Naive thymus-derived CD4-positive, alpha-beta T cell (primary cell): ENCODE measurements at places on chromosomes 13 and 19. TPM values are rescaled to one million over a fixed set of nuclear protein-coding genes. Genes with fewer than 3 reads are reported as not detected.

DNA sequence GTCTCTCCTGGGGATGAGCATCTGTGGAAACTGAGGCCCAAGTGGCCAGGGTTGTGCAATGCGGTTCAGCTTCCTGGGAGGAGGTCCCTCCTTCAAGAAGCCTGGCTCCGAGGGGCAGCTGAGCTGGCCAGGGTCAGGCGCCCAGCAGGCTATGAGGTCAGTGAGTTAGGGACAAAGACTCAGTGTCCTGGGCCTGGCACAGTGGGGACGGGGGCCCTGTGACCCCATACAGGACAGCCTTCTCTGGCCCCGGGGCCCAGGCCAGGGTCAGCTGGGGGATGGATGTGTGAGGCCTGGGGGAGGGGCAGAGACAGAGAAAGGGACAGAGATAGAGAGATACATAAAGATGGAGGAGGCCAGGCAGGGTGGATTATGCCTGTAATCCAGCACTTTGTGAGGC lies 3.0 kb upstream of the IL12RB1 start:
- DNase-seq: no peak

DNA sequence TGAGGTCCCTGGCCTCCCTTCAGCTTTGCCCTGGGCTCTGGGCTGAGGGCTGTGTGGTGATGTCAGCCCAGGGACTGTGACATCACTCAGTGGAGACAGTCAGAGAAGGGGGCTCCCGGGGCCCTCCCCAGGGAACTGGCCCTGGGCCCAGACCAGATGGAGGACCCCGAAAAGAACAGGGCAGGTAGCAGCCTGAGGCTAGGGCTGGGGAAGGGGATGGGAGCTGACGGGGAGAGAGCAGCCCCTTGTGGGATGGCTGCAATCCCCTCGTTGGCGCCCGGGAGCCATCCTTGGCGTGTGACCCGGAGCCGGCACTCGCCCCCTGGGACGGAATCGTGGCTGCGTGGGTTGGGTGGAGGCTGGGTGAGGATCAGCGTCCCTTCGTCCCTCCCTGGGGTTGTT lies 13.6 kb downstream of the CSNK1G2 start:
- no peak for DNase-seq

DNA sequence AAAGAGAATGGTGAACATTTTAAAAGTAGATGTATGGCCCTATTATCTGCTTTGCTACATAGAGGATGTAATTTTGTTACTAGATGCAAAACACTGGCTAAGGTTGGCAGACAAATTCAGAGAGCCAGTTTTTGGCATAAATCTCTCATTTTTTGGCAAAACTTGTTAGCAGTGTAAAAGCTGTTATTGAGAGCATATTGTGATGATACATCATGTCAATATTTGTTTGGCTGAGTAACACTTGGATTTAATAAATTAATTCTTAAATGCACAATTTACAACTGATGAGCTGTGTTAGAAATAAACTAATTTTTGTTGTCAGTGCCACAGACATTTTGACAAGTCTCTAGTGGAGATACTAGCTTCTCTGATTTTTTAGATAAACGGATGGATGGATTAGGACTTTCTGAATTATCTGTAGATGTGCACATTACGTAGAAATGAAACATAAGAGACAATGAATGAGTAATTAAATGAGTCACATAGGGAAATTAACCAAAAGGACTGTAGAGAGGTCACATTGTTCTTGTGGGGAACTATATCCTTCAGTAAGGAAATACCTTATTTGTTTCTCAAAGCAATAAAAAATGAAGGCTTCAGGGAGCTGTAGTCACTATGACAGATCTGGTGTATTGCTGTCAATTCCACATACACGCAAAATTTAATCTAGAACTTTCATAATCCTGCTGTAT lies 17.4 kb downstream of the UFM1 start:
- no peak for DNase-seq

DNA sequence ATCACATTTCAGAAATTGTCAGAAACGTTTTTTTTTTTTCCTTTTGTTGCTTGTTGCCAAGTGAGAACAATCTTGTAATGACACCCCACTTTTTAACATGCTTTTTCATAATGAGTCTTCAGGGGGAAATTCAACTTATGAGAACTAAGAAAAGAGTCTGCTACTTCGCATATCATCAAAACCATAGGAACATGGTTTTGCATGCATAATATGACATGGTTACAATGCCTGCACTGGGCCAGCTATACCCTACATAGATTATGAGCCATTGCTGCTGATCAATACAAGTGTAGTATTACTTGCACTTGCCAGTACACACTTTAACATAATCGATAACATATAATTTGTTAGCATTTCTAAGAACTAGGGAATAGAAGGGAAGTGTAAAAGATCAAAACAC lies 191.0 kb upstream of the NBEA start:
- DNase-seq: no peak

GRCh38 chr19:49592486-49593232 lies 1.7 kb downstream of the PRR12 start:
- DNase-seq: peak; percentile 20

DNA sequence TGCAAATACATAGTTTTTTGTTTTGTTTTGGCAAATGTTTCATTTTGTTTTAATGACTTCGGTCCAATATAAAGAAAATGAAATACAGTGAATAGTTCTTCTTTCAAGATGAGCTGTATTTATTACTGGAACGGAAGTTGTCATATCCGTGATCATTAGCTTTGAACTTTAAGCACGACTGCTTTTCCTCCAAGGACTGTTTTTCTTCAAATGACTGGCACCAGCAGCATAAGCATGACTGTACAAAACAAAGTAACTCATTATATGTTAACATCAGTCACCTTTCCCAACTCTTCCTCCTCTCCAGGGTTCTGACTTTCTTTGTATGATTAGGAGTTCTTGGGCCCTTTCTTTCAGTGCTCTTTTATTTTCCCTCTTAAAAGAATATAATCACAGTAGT lies 20.5 kb downstream of the EDNRB start:
- no peak for DNase-seq

DNA sequence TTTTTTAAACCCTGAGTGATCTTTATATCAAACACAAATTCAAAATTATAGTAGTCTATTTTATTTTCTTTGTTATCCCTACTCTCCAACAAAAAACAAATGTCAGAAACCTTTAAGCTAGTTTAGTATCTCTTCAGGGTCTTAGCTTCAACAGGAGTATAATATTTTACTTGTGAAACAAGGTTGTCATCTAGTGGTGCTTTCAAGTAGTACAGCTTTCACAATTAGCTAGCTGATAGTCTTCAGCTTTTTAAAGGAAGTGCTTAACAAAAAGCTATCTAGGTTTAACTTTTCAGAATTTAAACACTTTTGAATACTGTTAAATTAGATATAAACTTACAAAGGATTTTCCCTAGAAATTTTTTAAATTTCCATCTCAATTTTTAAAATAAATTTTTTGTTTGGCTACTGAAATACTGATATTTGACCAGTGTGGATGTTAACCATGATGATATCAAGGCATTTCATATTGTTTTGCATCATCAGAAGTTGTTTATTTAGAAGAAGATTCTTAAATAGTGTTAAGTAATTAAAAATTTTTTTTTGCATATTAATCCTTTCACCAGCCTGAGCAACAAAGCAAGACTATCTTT lies 34.2 kb downstream of the TDRD3 start:
- DNase-seq: peak; percentile 64

- DNase-seq: peak; percentile 35
These were observed 7.2 kb upstream of the CEACAM8 start for GRCh38 chr19:42601811-42602443.

DNA sequence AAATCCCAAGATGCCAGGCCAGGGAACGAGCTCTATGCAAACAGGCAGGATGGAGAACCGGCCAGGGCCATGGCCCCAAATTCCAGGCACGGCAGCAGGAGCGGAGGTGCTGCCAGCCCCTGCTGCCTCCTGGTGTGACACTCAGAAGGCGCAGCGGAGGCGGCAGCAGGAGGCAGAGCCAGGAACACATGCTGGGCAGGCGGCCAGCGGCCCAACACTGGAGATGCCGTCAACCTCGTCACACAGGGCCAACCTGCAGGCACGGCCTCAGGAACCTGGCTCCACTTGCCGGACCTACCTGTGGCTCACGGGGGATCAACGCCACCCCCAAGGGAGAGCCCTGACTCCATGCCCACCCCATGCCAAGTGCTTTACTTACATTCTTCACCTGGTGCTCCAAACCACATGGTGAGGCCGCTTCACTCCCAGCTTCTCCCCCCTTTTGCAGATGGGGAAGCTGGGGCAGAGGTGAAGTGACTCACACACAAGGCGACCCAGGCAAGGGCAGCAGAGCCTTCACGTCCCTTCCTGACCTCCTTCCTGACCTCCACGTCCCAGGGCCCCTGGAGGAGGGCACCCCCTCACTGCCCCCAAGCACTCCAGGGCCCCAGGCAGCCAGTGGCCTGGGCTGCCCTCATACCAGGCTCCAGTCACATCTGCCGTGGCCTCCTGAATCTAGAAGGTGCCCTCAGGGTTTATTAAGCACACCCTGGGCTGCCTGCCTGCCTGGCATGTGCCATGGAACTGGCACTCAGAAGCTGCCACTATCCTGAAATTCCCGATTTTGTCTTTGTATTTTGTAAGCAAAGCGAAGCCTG lies 43.5 kb downstream of the GGACT start:
- no peak for DNase-seq

DNA sequence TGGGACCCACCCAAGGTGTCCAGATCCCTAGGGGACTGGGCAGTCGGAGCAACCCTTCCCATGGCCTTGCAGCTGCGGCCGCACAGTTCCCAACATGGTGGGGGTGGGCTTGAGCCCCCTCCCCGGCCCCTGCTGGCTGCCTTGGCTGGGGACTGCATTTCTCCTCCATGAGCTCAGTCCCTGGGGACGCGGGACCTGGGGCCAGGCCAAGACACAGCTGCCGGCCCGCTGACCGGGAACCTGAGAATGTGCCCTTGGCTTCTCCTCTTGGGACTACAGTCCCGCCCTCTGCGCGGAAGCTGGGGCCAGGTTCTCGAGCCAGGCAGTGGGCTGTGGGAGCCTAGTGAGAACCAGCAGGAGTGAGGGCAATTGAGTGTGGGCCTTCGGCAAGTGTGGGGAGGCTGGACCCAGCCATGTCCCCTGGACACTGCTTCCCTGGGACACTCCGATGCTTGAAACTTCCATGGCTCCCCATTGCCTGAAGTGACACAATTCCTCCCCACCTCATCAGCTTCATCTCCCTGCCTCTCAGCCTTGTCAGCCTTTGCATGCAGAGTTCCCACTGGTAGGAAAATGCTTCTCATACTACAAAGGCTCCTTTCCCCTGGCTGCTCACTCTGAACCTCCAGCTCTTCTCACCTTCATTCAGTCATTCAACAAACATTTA lies 13.1 kb upstream of the NOTCH3 start:
- no peak for DNase-seq

DNA sequence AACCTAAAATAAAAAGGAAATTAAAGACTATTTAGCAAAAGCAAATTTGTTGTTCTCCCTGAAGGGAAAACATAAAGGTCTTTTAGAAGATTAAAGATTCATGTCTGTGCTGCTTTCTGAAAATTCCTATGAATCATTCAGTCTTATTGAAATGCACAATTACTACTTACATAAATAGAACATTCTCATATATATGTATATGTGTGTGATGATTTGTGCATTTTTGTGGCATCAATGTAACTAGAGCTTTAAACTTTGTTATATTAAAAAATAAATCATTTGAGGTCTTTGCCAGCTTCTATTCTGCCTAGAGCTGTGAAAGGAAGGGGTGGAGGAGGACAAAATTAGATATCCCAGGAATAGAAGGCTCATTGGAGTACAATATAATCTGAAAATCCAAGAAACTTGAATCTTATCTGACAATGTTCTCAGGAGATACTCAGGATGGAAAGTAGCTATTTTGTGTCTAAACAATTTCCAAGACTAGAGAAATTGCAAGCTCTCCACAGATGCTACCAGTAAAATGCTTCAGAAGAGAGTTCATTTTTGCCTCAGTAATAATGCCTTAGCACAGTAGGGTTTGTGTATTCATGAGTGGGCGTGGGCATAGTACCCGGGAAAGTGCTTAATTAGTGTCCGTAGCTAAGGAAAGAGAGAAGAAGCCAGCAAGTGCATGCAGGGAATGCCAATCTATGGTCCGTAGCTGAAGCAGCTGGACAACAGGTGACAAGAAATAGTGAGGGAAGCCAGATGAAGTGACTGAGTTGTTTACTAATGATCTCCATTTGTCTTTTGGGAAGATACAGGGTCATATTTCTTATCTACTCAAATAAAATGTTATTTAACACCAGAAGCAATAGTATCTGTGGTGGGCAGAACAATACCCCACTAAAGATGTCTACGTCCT lies 395.5 kb upstream of the NBEA start:
- DNase-seq: no peak

DNA sequence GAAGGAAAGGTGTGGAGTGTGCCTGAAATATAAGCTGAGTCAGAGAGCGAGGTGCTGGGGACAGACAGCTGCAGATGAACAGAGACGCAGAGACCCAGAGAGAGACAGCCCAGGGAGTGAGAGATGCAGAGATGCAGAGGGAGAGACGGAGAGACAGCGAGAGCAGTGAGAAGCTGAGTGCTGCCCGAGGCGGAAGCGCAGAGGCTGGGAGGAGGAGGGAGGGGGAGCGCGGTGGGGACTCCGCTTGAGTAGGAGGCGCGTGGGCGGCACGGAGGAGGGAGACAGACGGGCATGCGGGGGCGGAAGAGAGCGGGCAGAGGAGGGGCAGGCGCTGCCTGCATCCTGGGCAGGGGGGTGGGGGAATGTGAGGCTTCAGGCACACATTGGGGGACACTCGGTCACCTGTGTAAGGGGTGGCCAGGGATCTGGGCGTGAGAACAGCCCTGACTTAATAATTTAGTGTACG lies 25.7 kb downstream of the SLC8A2 start:
- DNase-seq: peak; percentile 77

- no peak for DNase-seq
These were observed 451.5 kb downstream of the PCDH17 start for GRCh38 chr13:58083064-58083463.

DNA sequence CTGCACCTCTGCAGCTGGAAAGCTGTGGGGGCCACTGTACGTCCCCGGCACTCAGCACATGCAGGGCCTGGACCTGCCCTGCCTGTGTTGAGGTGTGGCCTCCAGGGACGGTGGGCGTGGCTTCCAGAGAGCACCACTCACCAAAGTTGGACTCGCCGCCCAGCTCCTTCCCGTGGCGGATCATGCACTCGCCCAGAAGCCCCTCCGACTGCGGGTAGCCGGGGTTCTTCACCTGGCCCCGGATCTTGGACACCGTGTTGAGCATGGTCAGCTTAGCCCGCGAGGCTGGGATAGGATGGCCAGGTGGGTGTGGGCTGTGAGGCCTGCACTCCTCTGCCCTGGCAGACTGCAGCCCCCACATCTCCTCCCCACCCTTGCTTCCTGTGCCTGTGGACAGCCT lies 22.0 kb downstream of the MPND start:
- DNase-seq: no peak

Gene ZNF320
- 7.1 TPM for polyA plus RNA-seq

Gene WDR62
- 0.33 TPM for polyA plus RNA-seq

Gene MEIOSIN
- polyA plus RNA-seq: not detected

Gene DKKL1
- polyA plus RNA-seq: not detected

Gene URAD
- not detected for polyA plus RNA-seq
